SK-N-SH (cell line): ENCODE measurements at places on chromosomes 2 and 18. TPM values are rescaled to one million over a fixed set of nuclear protein-coding genes. Genes with fewer than 3 reads are reported as not detected.

GRCh38 chr2:121356058-121356640 lies 71.1 kb upstream of the TFCP2L1 start:
- peaks cover 30% of the 10 kb centered on the region for H3K36me3 ChIP-seq
- no peak overlapping the region for H3K27ac ChIP-seq
- DNase-seq: peak; percentile 63
- no peak overlapping the region for H3K4me3 ChIP-seq

- no peak overlapping the region for H3K4me3 ChIP-seq
- no peaks in the 10 kb centered on the region; the same call in 1 of the 2 replicates for H3K27me3 ChIP-seq
- H3K36me3 ChIP-seq: no peaks in the 10 kb centered on the region
- DNase-seq: no peak
- no peak overlapping the region for H3K27ac ChIP-seq
- no peaks in the 10 kb centered on the region for H3K4me1 ChIP-seq
Observed at GRCh38 chr2:101909760-101910159, 82.0 kb upstream of the IL1R2 start.

DNA sequence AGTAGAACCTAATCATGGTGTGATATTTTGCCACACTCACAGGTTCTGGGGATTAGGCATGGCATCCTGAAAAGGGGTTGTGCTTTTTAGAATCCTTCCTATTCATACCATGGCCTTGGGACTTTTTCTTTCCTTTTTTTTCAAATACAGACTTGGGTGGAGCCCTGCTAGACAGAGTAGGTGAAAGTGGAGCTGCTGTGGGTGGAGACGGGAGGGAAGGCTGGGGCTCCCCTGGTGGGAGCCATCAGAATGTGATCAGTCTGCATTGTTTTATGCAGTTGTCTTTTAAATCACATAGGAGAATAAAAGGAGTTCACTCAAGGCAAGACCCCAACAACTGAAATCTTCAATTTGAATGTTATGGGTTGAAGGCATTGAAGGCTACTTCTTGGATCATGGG lies 130.2 kb downstream of the VAPA start:
- no peaks in the 10 kb centered on the region for H3K27me3 ChIP-seq
- no peak overlapping the region for H3K27ac ChIP-seq
- no peak overlapping the region for H3K4me3 ChIP-seq
- H3K4me1 ChIP-seq: no peaks in the 10 kb centered on the region
- no peak for DNase-seq

DNA sequence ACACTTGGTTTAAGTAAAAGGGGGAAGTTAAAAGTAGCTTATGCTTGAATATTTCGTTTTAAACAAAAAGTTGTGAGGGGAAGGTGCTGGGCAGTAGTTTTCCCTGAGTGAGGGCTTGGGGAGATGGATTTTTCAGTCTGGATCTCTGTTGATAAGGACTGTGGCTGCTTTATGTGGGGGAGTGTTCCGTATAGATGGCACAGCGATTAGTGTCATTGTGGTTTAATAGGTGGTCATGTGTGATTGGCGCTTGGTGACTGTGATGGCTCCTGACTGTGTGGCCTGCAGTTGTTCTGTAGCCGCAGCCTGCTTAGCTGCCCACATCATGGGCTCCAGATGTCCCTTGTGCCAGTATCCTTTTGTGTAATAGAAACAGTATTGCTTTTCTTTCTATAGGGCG lies 156.2 kb downstream of the WDSUB1 start:
- H3K4me1 ChIP-seq: peaks cover 51% of the 10 kb centered on the region
- peak; percentile 67 for DNase-seq
- H3K27ac ChIP-seq: peak overlapping the region; percentile 80
- no peak overlapping the region for H3K4me3 ChIP-seq
- no peaks in the 10 kb centered on the region for H3K36me3 ChIP-seq

The PDCD1 gene
- not detected in 2 replicates for polyA plus RNA-seq
